ENCODE measurements at places on chromosomes 11 and 22.

- DNase-seq: no peak
Observed at GRCh38 chr11:44178381-44178780, 82.9 kb downstream of the EXT2 start.

- no peak for DNase-seq
Observed at GRCh38 chr11:78310500-78310909, 107.1 kb downstream of the GAB2 start.

DNA sequence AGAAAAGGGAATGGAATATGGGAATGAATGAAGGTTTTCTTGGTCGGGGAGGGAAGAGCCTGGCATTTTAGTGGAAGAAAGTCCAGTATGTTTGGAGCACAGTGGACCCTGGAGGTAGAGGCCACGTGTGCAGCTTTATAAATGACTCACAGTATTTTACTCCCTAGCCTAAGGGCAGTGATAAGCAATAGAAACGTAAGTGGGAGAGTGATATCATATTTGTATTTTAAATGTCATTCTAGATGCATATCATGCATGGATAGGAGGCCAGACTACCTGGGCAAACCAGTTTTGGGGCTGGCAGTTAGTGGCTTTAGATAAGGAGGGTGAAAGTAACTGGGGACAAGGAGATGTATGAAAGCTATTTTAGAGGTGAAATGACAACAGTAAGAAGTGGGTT lies 174.1 kb downstream of the ARHGAP42 start:
- DNase-seq: peak; percentile 72

DNA sequence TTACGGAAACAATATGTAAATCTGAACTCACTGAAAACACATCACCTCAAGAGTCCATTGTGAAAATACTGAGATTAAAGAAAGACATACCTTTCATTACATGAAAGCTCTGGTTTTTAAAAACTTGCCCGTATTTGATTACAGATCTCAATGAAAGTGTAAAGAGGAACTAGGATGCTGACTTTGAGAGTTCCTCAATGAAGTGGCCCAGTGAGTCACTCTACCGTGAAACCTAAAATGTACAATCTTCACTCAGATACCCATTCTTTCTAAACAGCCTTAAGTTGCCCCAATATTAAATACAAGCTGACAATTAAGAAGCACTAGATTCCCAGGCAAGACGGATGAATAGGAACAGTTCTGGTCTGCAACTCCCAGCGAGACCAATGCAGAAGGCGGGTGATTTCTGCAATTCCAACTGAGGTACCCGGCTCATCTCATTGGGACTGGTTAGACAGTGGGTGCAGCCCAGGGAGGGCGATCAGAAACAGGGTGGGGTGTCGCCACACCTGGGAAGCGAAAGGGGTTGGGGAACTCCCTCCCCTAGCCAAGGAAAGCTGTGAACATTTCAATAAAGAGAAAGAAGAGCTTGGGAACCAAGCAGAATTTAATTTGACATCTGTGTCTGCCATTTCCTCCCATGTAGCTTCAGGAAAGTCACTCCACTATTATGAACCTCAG lies 33.8 kb upstream of the OR9G4 start:
- DNase-seq: no peak

GRCh38 chr11:1507381-1508140 lies 21.0 kb upstream of the MOB2 start:
- DNase-seq: no peak

GRCh38 chr11:109229682-109230081 lies 192.3 kb upstream of the C11orf87 start:
- DNase-seq: no peak

DNA sequence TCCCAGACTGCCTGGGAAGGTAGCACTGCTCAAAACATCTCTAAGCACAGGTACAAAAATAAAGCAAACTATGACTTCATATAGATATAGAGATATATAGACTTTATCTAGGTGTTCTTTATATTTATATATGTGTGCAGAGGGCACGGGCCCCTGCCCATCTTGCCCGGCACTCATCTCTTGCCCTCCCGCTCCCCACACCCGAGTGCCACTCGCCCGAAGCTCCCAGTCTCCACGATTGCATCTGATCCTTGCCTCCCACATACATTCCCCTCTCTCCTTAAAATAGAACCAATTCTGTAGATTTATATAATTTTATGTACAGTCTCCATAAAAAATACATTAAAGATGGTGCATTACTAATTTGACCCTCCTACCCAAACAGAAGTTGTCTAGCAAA lies 55.5 kb downstream of the IGSF9B start:
- no peak for DNase-seq

GRCh38 chr11:86940122-86940777 lies 14.9 kb downstream of the FZD4 start:
- DNase-seq: no peak

DNA sequence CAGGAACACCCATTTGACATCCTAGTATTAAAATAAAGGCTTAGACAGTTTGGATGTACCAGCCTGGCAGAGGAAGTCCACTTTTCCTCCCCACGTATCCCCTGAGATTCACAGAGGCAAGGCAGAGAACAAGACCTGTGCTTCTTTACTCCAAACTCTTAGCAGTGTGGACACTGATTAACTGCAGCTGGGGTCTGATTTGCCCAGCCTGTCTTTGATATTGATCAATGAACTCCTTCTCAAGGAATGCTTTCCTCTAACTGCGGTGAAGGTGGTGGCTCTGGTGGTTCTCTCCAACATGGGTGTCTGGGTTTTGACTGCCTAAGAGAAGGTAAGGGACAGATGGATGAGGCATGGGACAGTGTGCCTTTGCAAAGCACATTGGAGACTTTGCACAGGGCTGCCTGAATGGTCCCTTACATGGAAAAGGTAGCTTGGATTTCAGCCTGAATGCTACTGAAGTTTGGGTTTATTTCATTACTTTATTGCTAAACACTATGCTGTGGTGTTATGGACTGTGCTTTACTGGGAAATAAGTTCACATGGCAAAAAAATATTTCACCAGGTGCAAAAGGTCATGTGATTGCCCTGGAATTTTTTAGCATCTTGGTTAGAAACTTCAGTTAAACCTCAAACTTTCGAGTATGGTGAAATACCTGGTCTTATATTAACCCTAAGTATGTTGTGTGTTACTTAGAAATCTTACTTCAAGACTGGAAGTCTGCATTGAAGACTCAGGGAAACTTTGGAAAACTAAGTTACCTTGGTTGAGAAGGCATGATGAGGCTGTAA lies 1.8 kb downstream of the GAS2 start:
- no peak for DNase-seq

GRCh38 chr11:73321604-73322381 lies 13.7 kb downstream of the ARHGEF17 start:
- DNase-seq: no peak

DNA sequence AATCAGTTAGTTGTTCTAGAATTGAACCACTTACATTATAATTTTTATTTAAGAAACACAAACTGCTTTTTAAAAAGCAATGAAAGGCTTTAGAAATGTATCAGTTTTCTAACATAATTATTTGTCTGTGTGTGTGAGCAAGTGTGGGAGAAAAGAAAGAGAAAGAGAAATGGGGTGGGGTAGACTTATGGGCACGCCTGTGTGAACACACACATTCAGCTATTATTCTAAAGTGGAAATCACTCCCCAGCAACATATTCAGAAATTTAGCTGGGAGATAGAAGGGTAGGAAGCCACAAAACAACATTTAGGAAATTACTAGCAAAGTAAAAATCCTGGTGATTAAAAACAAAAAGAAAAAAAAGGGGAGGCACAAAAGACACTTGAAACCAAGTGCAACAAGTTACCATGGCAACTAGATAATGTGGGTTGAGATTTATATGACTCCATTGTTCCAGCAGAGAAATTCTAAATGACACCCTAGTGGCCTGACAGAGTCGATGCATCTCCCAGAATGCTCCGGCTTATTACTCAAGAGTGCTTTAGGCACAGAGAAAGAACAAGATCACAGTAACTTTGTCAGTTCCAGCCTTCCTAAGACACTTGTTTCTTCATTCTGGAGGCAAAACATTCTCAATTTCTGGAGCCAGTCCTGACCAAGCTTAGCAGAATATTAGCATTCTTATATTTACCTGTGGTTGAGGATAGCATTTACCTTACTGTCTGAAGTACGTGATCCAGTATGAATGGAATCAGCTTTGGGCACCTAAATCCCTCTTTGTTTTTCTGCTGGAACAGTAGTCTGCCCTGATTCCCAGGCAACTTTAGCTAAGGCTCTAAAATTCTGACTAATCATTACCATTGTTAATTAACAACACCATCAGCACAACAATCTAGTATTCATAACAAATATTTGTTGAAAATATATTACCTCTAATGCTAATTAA lies 444.4 kb downstream of the DLG2 start:
- peak; percentile 7 for DNase-seq

DNA sequence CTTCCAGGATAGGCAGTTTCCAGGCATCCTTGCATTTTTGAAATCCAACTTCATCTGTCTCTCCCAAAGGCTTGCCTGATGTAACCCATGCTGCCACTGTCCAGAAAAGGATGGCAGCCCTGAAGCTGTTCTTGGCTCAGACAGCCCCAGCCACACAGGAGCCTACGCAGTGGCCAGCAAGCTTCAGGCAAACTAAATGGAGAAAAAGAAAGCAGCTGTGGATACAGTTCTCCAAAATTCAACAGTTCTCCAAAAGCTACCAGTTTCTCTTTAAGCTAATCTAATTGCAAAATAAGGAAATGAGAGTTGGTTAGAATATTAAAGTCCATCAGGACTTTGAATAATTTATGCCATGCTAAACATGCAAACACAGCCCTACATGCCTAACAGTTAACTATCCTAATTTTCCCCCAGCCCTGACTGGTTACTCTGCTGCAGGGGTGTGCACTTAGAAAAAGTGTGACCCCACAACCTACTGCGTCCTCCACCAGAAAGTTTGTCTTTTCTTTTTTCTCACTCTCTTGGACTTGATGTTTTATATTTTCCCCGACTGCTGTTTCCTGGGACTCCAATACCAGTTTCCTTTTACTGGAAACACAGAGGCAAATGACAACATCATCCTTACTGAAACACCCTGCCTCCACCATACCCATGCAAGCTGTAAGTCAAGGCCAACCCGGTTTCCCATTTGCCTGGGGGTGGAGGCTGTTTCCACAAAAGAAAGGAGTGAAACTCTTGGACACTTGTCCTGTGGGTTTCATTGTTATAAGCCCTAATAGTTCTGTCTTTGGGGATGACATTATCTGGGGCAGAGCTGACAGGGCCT lies 69.1 kb upstream of the OR5AN1 start:
- DNase-seq: no peak
